Activated T-helper 1 cell treated with Interleukin-2 at 50 U/mL for 16 hours (primary cell): ENCODE measurements at places on chromosomes 12 and 14.

DNA sequence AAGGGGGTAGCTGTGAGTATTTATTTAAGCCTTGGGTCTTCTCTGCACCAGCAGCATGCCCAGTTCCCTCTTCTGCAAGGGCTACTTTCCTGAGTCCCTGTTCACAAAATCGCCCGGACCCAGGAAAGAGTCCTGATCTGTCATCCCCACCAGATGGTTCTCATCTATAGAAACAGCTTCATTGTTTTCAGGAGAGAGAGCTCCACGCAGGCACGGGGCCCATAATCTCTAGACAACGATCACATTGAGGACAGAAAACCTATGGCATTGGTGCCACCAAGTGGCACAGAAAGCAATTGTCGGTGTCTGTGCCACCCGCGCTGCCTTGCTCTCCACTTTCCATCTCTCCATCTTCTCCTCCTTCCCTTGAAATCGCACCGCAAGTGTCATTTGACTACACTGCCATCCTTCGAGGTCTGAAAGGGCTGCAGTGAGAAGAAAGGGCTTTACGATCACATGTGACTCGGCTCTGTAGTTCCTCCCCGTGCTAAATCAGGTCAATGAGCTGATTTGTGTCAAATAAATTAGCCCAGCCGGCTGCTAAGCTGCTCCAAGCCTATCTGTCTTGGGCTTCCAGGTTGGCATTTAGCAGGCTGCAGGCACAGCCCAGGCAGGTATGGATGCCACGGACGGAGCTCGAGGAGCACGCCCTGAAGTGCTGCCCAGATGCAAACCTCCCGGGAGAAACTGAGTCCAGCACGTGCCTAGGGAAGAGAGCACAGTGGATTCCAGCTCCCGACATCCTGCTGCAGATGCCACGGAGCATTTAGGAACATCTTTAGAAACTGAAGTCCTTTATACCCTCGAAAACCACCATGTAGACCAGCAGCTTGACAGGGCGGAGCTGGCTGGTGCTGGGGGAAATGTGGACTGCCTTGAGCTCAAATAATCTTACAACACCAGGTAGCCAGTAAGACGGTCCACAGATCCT, 28.8 kb downstream of the SPRING1 start:
- peak; percentile 7 for DNase-seq

- DNase-seq: no peak
These were observed 13.5 kb upstream of the FKBP11 start for GRCh38 chr12:48938805-48939204.

DNA sequence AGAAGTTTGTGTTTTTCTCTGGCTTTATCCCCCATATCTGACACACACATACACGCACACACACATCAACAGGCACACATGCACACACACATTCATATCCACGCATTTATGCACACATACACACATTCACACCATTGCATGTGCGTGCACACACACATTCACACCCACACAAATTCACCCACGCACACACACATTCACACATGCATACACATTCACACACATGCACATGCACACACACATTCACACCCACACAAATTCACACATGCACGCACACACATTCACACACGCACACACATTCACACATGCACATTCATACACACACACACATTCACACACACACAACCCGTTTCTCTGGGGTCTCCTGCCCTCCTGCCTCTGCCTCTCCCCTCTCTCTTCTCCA, 264.2 kb downstream of the BCL11B start:
- no peak for DNase-seq

DNA sequence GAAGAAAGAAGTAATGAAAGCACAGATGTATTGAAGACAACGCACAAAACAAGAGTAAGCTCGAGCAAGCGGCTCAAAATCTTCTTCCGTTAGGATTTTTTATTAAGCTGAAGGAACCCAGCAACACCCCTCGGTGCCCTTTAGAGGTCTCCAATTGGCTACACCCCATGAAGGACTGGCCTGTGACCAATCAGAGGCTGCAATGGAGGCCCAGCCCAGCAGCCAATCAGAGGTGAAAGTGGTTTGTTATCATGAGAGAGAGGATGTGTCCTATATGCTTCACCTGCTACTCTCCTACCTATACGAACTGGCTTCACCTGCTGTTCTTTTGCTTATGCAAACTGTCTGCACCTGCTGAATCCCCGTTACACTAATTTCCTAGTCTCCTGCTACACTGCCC, 358.8 kb downstream of the C12orf50 start:
- no peak for DNase-seq

DNA sequence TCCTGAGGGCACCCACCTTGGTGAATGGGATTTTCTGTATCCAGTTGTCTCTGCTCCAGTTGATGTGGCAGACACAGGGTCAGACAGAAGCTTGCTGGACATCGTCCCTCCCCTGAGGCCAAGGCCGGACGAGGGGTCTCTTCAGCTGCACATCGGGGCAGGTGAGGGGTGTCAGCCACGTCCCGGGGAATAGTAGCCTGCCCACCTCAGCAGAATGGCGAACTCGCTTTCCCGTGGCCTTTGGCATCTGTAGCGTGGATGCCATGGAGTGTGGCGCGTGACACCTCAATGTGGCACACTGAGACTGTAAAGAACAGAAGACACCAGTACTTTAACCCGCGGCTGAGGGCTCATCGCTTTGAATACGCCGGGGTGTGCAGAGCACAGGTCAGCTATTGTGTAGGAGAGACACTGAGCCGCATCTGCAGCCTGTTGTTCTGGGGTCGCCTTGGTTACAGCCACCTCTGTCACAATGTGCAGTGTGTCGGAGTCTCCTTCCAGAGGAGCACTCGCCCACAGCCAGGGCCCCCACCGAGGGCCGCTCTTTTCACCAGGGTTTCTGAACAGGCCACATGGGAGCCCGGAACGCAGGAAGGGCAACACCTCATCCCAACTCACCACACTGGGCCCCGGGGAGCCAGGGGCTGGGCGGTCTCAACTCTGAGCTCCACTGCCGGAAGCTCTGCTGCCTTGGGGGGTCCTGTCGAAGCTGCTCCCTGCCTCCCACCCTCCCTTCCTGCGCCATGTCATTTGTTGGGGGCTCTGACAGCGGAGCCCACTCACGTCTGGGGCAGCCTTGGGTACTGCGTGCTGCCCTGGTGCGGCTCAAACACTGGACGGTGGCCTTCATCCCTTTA, 77.0 kb downstream of the ADGRD1 start:
- DNase-seq: no peak

DNA sequence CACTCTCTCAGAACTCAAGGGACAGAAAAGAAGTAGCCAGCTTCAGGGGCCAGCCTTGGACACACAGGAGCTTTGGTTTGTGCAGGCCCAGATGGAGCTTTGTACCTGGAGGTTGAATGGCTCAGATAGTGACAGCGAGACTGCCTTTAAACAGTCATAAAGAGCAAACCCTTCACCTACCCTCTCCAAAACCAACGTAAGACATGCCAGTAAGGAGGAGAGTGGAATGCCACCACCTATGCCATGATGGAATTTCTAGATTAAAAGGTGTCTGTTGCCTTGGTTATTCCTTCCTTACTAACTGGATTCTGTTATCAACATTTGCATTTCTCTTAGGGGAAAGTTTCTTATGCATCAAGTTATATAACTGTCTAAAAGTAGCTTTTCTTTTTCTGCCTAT, 98.1 kb downstream of the EML1 start:
- no peak for DNase-seq

DNA sequence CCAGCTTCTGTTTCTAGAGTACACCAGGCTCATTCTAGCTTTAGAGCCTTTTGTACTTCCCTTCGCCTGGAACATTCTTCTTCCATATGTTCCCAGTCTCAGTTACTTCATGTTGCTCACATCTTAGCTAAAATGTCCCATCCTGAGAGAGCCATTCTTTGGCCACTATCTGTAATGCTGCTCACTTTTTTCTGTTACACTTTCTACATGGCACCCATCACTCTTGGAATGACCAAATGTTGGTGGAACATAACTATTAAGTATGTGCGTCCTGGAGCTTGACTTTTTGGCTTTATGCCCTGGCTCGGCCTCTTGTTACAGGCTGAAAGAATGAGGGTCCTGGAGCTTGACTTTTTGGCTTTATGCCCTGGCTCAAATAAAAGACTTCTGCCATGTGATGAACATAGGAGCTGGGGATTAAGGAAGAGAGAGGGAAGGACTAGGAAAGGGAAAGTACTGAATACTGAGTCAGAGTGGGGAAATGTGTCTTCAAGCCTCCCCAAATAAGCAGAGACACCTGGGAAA, 442.9 kb upstream of the ATP2B1 start:
- DNase-seq: no peak

- no peak for DNase-seq
These were observed 95.9 kb downstream of the SLC35F4 start for GRCh38 chr14:57769863-57770523.

DNA sequence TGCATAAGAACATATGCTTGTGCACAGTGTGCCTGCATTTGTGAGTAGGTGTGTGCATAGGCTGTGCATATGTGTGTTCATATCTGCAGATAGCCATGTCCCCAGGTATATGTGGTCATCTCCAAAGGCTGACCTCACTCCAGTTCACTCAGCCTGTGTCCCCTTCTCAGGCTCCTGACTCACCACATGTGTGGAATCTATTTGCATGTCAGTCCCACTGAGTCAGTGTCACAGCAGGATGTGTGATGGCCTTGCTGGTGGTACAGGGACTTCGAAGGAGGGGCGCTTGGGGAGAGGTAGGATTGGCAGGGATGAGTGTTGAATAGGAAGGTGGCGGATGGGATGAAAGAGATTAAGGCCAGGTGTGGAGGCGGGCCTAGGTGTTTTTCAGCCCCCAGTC, 35.5 kb downstream of the KRT80 start:
- DNase-seq: no peak

DNA sequence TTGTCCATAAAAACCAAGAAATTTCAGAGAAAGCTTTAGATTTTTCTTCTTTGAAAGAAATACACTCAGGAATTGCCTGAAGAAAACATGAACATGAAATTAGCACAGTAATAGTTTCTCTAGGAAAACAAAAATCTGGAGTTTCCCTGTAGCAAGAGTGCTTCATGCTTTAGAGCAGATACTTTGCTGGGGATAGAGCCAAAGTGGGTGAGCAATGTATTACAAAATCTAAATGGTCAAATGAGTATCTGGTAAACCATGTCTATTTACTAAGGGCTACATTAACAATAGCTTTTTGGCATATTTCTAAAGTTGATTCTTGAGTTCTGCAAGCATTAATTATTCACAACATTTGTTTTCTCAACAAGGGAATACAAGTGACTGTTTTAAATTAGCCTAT, 26.2 kb downstream of the AVPR1A start:
- no peak for DNase-seq

GRCh38 chr12:91179315-91179714, 3.3 kb downstream of the DCN start:
- DNase-seq: no peak

GRCh38 chr12:54571193-54572188, 17.0 kb downstream of the PPP1R1A start:
- DNase-seq: no peak

- DNase-seq: no peak
These were observed 38.0 kb upstream of the FOXN3 start for GRCh38 chr14:89454996-89455395.
